ENCODE measurements at places on chromosomes 2 and 18. TPM values are rescaled to one million over a fixed set of nuclear protein-coding genes. Genes with fewer than 3 reads are reported as not detected.

STAT4 gene
- 0.48 TPM for total RNA-seq

DNA sequence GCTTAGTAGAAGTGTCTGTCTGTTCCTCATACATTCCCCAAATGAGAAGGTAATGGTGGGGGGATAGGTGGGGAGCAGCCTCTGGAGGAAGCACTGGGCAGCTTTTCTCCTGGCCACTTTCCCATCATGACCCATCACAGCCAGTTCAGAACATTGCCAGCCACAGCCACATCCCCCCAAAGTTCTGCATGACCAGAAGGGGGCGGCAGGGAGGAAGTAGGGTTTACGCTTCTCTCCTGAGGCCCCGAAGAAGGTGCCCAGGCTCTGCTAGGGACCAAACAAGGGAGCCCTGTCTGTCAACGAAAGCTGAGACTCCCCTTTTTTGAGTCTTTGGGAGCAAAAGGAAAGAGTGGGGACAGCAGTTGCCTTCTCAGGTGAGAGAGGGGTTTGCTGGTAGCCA lies 7.7 kb downstream of the IGFBP5 start:
- H3K27ac ChIP-seq = no peak overlapping the region
- DNase-seq = no peak
- H3K27me3 ChIP-seq = no peaks in the 10 kb centered on the region
- H3K36me3 ChIP-seq = no peaks in the 10 kb centered on the region

RAX gene
- not detected for total RNA-seq

HAAO gene
- 44.1 TPM for total RNA-seq

GRCh38 chr18:42706618-42707017 lies 408.9 kb downstream of the RIT2 start:
- H3K4me3 ChIP-seq = no peak overlapping the region
- no peaks in the 10 kb centered on the region for H3K4me1 ChIP-seq
- H3K27me3 ChIP-seq = no peaks in the 10 kb centered on the region
- H3K36me3 ChIP-seq = no peaks in the 10 kb centered on the region
- peak; percentile 38 for DNase-seq

DNA sequence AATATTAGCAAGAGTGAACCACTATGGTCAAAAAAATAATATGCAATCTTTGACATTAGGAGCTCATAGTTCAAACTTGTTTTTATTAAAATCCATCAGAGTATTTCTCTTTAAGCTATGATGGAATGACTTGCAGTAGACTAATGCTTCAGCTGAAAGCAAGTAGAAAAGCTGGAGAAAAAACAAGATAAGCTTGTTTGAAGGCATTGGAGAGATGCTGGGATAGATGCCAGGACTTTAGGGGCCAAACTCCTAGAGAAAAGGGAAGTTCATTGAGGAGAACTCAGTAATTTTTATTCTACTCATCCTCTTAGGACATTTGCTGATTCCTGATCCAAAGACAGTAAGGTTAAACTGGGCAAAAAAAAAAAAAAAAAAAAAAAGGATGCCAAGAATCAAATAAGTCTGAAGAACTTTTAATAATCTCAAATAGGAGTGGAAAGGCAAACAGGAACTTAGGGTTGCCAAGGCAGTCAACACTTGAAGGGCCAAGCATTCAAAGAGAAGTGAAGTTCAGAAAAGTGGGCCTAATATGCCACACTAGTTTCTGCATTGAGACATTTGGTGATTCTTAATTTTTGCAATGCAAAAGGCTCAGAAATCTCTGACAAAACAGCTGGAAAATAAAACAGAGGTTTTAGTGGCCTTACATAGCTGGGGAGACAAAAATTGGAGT lies 19.7 kb upstream of the AFF3 start:
- H3K27ac ChIP-seq = no peak overlapping the region
- no peak for DNase-seq
- H3K36me3 ChIP-seq = no peaks in the 10 kb centered on the region
- H3K4me1 ChIP-seq = no peaks in the 10 kb centered on the region

DNA sequence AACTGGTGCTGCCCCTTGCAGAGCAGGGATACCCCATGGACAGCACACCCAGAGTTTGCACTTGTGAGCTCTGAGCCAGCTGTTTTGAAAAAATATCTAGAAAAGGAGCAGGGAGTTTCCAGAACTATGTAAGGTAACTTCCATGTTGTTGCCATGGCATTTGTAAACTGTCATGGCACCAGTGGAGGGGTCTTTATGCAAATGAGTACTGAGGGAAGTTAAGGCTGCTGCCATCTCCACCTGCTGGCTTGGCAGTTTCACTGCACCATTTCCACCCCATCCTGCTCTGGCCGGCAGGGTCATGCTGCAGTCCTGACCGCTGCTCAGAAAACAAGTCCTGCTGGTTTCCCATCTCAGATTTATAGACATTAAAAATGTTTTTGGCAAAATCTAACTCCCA lies 52.3 kb upstream of the SNTG2 start:
- no peaks in the 10 kb centered on the region for H3K36me3 ChIP-seq
- no peaks in the 10 kb centered on the region for H3K4me1 ChIP-seq
- no peak overlapping the region for H3K4me3 ChIP-seq
- no peak for DNase-seq
- H3K27ac ChIP-seq = no peak overlapping the region

- H3K4me3 ChIP-seq = no peak overlapping the region
- DNase-seq = no peak
- H3K4me1 ChIP-seq = peaks cover 9% of the 10 kb centered on the region
- no peaks in the 10 kb centered on the region for H3K27me3 ChIP-seq
- H3K27ac ChIP-seq = no peak overlapping the region
Observed at GRCh38 chr18:3008541-3008940, 4.4 kb downstream of the LPIN2 start.

- no peaks in the 10 kb centered on the region for H3K36me3 ChIP-seq
- H3K27me3 ChIP-seq = no peaks in the 10 kb centered on the region
- no peak overlapping the region for H3K27ac ChIP-seq
- H3K4me3 ChIP-seq = no peak overlapping the region
- H3K4me1 ChIP-seq = peaks cover 18% of the 10 kb centered on the region
- peak; percentile 18 for DNase-seq
Observed at GRCh38 chr2:60213865-60214625, 339.4 kb downstream of the BCL11A start.

DNA sequence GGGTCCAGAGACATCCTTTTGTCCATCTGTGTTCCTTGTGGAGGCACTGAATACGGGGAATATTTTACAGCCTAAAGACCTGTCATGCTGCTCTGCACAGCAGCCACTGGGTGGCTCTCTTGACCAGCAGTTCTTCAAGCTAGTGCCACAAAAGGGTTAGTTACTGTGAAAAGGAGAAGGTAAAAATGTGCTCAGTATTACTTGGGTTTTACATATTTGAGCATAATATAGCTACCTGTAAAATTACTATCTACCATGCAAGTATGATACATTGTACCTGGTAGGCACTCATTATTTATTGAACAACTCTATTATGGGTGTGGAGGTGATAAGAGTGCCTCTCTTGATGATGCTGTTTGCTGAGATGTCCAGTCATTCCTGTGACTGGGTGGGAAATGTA lies 23.6 kb downstream of the FZD5 start:
- H3K27me3 ChIP-seq = no peaks in the 10 kb centered on the region
- DNase-seq = peak; percentile 73
- peak overlapping the region; percentile 12 for H3K27ac ChIP-seq
- no peak overlapping the region for H3K4me3 ChIP-seq
- H3K36me3 ChIP-seq = peaks cover 1% of the 10 kb centered on the region
- peaks cover 52% of the 10 kb centered on the region for H3K4me1 ChIP-seq

GRCh38 chr2:234146087-234146826 lies 95.8 kb downstream of the SPP2 start:
- H3K27me3 ChIP-seq = no peaks in the 10 kb centered on the region
- H3K36me3 ChIP-seq = no peaks in the 10 kb centered on the region
- no peak overlapping the region for H3K4me3 ChIP-seq
- DNase-seq = no peak
- peaks cover 27% of the 10 kb centered on the region for H3K4me1 ChIP-seq

GRCh38 chr2:20692081-20692480 lies 25.1 kb downstream of the GDF7 start:
- H3K27me3 ChIP-seq = no peaks in the 10 kb centered on the region
- no peak overlapping the region for H3K27ac ChIP-seq
- H3K4me1 ChIP-seq = no peaks in the 10 kb centered on the region

DNA sequence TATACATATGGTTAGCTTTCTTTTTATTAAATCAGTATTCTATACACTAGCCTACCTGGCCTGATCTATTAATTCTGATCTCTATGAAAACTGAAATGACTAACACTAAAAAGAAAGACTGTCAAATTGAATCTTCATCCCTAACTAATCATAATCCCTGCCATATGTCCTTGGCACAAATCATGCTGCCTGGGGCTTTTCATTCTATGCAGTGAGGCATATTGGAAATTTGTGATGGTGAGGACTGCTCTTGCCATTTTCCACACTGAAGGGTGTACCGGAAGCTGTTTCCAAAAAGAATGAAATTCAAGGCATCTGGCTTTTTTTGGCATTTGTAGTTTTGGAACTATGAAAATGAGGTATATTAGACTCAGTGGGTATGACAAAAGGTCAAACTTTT lies 39.7 kb downstream of the RAPGEF4 start:
- H3K27ac ChIP-seq = no peak overlapping the region
- H3K4me1 ChIP-seq = no peaks in the 10 kb centered on the region
- H3K27me3 ChIP-seq = no peaks in the 10 kb centered on the region
- H3K4me3 ChIP-seq = no peak overlapping the region
- DNase-seq = no peak
- H3K36me3 ChIP-seq = no peaks in the 10 kb centered on the region

DNA sequence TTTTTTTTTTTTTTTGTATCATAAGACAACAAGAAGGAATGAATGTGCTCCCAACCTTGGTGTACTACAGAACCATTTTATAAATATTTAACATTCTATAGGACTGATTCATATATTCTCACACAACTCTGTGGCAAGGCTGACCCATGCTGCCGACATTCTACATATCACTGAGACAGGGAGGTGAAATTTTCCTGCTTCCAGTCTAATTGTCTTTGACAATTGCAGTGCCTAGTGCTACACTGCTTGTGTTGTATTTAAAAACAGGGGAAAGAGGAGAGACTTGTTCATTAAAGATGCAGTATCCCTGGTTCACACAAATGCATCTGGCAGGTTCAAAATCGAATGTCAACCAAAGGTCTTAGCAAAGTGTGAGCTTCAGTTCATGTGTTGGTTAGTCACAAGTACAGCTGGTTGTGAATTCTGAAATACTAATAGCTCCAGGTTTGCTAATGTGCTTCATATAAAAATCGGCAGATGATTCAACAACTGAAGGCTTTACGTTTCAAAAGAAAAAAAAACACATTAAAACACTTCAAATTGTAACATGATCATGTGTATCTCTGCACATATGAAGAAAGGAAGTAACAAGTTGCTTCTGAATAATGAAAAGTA lies 130.8 kb downstream of the FIGN start:
- DNase-seq = no peak
- no peaks in the 10 kb centered on the region for H3K36me3 ChIP-seq
- no peak overlapping the region for H3K4me3 ChIP-seq
- H3K27ac ChIP-seq = no peak overlapping the region
